ENCODE measurements at places on chromosomes 3 and 15.

GRCh38 chr15:93649691-93650235, 560.8 kb upstream of the RGMA start:
- no peak for DNase-seq

DNA sequence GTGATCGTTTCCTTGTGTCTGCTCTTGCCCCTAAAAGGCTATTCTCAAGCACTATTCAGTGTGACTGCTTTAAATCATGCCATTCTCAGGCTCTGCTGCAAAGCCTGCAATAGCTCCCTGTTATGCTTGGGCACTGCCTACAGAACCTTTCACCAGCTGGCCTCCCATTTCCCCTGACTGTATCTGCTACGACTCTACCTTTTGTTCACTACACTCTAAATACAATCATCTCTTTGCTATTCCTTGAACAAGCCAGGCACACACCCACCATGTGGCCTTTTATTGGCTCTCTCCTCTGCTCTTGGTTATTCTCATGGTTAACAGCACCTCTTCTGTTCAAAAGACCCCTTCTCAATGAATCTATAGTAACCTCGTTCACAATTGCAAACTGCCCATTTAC, 29.6 kb upstream of the FNDC3B start:
- no peak for DNase-seq

GRCh38 chr3:9430733-9431132, 33.3 kb downstream of the SETD5 start:
- DNase-seq = no peak

DNA sequence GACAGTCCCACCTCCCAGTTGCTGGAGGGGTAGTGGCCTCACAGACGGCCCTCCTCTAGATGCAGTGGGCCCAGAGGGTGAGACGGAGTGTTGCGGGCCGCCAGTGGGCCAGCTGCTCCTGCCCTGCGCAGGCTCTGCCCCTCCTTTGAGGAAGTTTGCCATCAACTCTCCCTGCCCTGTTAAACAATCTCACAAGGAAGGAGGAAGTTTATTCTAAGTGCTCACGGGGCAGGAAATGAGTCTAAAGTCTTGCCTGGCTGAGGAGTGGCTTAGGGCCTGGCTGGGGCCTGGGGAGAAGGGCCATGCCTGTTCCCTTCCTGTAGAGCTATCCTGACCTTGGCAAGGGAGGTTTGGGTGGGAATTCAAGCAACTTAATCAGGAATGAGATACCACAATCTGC, at the start of gene FAM3D:
Gene FAM3D (minus strand): TSS at position 92 of the 400 bp plus-strand sequence. CDS start 11,211 bp downstream, outside the sequence.
- no peak for DNase-seq

DNA sequence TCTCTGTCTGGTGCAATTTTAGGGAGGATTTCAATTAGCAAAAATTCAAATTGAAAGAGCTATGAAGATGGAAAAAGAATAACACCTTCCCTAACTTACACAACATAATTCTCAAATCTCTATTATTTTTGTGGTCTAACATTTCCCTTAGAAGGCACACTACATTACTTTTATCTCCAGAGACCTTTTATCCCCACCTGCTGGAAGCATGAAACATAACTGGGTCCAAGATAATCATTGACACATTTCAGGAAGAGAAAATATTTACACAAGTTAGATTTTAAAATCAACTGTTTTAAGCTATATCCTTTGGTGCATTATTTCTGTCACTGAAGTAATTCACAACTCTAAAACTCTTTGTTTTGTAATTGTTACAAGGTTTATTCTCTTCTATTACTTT, 779.5 kb downstream of the ROBO1 start:
- DNase-seq = no peak

DNA sequence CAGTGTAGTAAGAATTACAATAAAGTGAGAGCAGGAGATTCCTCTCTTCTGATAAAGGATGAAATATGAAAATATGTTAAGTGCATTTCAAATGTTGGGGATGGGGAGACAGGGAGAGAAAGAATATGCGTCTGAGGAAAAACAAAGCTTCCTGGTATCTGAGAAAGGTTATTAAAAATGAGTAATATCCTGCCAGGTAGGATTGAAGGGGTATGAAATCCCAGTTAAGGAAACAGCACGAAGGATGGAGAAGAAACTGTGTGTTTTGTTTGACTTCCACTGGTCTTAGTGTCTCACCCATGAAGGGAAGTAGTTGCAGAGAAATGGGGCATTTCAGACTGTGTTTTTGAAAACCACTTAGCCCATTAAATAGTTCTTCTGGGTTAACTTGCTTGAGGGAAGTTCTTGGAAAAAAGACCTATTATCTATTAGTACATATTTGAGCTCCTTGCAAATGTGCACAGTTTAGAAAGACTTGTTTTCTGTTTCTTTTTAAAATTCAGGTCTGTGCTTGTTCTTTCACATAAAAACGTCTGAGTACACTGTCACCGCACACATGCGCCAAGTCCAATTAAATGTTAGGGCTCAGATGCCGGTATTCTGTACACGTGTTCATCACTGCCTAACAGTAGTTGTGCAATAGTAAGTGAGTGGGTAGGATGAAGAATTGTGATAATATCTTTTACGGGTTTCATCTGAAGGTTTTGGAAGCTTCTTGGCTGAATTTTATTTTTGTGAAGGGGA, 196.1 kb upstream of the P2RY1 start:
- DNase-seq = no peak

GRCh38 chr3:51710631-51711351, 3.9 kb downstream of the GRM2 start:
- DNase-seq = no peak
